ENCODE measurements at places on chromosomes 5 and 9.

DNA sequence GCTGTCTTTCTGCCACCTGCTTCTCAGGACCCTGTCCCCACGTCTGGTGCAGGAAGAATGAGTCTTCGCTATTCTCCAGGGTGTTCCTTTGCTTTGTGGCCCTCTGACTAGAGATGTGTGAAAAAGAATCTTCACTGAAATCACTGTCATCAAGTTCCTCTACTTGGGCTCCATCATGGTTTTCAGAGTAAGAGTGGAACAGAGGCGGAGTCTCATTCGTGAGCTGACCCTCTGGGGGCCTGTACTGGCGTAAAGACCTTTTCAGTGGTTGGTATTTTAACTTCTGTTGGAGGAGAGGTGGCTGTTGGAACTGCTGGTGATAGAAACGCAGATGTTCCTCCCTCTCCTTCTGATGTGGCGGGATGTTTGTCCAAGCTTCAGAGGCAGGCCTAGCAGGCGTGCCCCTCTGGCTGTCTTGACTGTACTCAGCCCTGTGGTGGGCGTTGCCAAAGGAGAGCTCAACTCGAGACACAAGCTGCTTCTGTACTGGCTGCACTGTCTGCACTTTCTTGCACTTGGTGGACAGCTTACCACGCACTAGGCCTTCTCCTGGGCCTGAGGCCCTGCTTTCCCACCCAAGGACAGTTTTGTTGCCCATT is 72.0 kb downstream of the KIF24 start:
- DNase-seq: no peak

DNA sequence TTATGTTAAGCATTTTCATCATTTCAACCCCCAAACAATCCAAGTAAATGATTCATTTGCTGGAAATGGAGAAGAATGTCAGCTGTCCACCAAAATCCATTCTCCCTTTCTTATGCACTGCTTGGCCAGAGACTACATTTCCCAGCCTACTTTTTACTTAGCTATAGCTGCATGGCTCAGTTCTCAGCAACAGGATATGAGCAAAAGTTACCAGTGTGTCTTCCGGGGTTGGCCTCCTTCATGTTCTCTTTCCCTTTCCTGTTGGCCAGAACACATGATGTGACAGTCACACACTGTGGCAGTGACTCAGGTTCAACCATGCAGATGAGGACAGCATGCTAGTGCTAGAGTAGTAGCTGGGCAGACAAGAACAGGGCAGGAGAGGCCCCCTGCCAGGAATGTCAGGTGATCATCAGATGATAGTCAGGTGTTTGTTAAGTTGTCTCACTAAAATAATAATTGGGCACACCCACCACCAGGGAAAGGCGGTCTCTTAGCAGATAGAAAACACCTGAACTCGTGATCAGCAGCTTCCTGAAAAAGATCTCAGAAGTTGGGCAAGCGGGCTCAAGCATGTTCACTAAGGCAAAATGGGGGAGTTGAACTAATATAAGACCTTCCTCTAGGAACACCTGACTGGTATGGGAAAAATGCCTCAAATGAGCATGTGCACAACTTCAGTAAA is 12.2 kb downstream of the GPR150 start:
- DNase-seq: peak; percentile 91

GRCh38 chr9:3823842-3824475 is 298.2 kb upstream of the RFX3 start:
- no peak for DNase-seq

DNA sequence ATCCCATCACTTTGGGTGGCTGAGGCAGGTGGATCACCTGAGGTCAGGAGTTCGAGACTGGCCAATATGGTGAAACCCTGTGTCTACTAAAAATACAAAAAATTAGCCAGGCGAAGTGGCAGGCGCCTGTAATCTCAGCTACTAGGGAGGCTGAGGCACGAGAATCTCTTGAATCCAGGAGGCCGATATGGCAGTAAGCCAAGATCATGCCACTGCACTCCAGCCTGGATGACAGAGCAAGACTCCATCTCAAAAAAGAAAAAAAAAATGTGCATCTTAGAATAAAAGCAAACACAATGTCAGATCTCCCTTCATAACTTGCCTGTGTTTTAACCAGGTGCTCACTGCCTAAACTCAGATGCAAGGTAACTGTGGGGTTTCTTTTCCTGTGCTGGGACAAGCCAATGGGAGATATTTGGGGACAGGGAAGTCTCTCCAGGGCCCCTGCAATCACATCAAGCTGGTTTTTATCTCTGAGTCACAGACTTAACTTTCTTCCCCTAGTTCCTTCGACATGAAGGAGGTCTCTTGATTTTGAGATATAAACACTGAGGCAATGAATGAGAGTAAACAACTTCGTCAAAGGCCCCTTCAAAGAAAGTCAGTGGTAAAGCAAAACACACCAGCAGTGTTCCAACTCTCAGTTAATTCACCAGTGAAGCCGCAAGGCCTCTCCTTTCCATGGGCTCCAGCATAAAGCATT is 99.1 kb downstream of the SNX18 start:
- no peak for DNase-seq
